ENCODE measurements at places on chromosomes 7 and 10.

DNA sequence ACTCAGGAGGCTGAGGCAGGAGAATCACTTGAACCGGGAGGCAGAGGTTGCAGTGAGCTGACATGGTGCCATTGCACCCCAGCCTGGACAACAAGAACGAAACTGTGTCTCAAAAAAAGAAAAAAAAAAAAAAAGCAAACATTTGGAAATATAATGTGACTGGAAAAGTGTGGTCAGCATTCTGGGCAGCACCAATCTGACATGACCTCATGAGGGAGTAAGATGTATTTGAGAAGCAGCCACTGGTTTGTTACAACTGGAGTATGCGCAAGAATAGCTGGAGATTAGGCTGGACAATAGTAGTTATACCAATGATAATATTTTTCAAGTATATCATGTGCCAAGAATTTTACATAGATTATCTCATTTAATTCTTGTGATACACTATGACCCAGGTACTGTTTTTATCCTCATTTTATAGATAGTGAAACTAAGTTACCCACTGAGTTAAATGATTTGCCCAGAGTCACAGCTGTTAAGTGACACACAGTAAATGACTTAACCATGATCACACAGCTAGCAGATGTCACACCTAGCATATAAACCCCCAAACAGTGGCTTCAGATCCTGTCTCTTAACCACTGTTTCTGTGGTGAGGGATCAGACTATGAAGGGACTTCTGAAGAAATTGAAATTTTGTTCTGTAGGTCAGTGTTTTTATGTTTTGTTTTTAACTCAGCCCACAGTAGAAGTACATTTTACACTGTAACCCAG, 11.1 kb downstream of the MCU start:
- no peak overlapping the region for H3K27ac ChIP-seq
- DNase-seq: no peak
- H3K36me3 ChIP-seq: no peaks in the 10 kb centered on the region
- no peaks in the 10 kb centered on the region for H3K27me3 ChIP-seq
- peaks cover 4% of the 10 kb centered on the region for H3K4me1 ChIP-seq
- H3K4me3 ChIP-seq: no peak overlapping the region

DNA sequence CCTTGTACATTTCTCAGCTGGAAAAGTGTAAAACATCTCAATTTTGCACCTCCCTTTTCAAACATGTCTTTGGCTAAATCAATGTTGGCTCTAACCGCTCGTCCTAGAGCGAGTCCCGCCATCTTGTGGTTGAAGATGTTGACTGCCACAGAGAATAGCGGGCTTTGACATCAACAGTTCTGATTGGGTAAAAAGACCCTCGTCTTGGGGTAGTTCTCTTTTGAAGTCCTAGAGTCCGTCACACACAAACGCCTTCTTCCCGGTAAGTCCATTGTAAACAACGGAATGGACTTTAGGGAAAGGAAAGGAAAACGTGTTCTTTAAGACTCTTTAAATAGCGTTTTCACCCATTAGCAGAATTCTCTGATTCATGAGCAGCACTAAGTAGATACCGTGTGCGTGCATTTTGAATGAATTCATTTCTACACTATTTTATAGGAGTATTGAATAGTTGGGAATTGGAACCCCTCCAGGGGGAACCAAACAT, 452 bp upstream of the RPP30 start:
- peak overlapping the region; percentile 78 for H3K27ac ChIP-seq
- peak overlapping the region; percentile 74 for H3K4me3 ChIP-seq
- H3K36me3 ChIP-seq: peaks cover 14% of the 10 kb centered on the region
- H3K4me1 ChIP-seq: no peaks in the 10 kb centered on the region
- DNase-seq: no peak

DNA sequence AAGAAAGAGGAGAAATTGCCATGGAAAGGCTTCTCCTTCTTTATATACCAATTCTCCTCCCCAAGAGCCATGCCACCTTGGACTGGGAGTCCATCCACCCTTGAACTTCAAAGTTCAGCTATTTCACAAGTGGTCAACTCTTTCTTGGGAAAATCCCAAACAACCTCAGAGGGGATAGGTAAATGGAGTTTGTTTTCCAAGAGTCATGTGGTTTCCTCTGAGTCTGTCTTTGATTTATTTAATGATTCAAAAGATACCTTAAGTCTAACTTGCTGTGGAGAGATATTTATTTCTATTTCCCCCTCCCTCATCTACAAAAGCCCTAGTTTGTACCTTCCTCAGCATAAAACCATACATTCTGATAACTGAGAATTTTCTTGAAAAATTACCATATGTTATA, 758.6 kb upstream of the IGFBP3 start:
- H3K27me3 ChIP-seq: no peaks in the 10 kb centered on the region
- H3K4me3 ChIP-seq: no peak overlapping the region
- DNase-seq: no peak
- H3K4me1 ChIP-seq: no peaks in the 10 kb centered on the region

DNA sequence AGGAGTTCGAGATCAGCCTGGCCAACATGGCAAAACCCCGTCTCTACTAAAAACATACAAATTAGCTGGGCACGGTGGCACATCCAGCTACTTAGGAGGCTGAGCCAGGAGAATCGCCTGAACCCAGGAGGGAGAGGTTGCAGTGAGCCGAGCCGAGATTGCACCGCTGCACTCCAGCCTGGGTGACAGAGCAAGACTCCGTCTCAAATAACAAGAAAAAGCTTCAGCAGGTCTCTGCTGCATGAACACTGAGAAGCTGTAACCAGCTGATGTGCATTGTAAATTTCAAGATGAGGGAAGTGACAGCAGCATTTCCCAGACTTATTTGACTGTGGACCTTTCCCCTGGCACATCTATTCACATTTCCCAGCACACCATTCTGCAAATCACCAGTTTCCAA, 222.0 kb downstream of the CALN1 start:
- no peaks in the 10 kb centered on the region for H3K4me1 ChIP-seq
- no peaks in the 10 kb centered on the region for H3K36me3 ChIP-seq
- no peak overlapping the region for H3K27ac ChIP-seq
- no peak overlapping the region for H3K4me3 ChIP-seq
- no peaks in the 10 kb centered on the region for H3K27me3 ChIP-seq

DNA sequence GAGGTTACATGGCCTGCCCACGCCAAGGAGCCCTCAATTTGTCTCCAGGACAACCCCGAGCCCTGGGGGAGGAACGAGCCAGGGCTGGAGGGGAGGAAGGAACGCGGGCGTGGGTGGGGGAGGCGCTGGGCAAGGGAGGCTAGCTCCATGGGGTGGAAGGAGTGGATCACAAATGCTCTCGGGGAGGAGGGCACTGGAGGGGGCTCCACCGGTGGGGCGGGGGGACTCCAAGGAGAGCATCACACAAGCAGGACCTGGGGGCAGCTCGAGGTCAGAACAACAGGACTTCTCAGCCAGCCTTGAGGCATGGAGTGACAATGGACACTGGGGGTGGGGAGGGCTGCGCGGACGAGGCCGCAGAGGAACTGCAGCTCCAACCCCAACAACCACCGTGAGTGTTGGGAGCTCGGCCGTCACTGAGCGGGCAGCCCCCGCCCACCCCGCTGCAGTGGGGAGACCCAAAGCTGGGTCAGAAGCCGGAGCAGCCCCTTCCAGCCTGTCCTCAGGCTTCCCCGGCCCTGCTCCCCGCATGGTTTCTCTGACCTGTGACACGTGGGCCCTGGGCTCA, 41.1 kb downstream of the STK32C start:
- H3K27ac ChIP-seq: no peak overlapping the region
- H3K27me3 ChIP-seq: no peaks in the 10 kb centered on the region
- H3K4me1 ChIP-seq: peaks cover 16% of the 10 kb centered on the region

GRCh38 chr7:29457141-29457561, 106.5 kb upstream of the PRR15 start:
- H3K36me3 ChIP-seq: no peaks in the 10 kb centered on the region
- DNase-seq: no peak
- no peaks in the 10 kb centered on the region for H3K27me3 ChIP-seq
- no peak overlapping the region for H3K4me3 ChIP-seq
- H3K4me1 ChIP-seq: no peaks in the 10 kb centered on the region

DNA sequence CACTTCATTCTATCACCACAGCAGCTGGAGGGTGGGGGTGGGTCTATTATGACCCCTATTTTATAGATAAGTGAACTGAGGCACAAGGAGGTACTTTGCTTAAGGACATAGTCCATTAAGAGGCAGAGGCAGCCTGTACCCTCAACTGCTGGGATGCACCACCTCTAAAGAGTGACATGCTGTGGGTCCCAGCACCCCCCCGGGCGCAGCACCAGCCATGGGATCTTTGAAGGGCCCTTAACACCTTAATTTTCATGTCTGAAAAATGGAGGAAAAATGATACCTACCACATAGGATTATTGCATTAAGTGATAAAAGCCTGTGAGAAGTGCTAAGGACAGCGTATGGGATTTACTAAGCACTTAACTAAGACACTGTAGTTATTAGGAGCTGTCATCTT, 15.4 kb downstream of the ADCYAP1R1 start:
- no peak overlapping the region for H3K4me3 ChIP-seq
- no peaks in the 10 kb centered on the region for H3K27me3 ChIP-seq
- H3K4me1 ChIP-seq: no peaks in the 10 kb centered on the region
- no peak overlapping the region for H3K27ac ChIP-seq
- DNase-seq: peak; percentile 28
- no peaks in the 10 kb centered on the region for H3K36me3 ChIP-seq

DNA sequence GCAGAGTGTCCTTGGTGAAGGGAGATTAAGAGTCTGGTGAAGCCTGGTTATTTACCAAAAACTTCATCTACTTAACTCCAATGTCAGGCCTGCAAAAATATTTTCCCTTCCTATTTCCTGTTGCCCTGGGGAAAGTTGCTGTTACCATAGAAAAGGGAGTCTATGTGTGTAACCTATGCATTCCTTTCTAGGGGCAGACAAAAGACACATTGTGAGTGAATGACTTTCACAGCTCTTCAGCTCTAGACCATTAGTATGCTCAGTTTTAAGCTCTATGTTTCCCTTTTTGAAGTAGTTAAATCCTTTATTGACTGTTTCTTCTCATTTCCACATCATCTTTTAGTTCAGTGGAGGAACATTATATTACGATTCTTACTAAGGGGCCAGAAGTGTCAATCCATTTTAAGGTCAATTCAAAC, 45.6 kb upstream of the SGCE start:
- no peak overlapping the region for H3K4me3 ChIP-seq
- no peaks in the 10 kb centered on the region for H3K36me3 ChIP-seq
- no peaks in the 10 kb centered on the region for H3K27me3 ChIP-seq
- DNase-seq: no peak
- no peak overlapping the region for H3K27ac ChIP-seq

- no peak overlapping the region for H3K4me3 ChIP-seq
- H3K4me1 ChIP-seq: no peaks in the 10 kb centered on the region
- no peak for DNase-seq
- no peak overlapping the region for H3K27ac ChIP-seq
- peaks cover 3% of the 10 kb centered on the region for H3K27me3 ChIP-seq
These were observed 28.2 kb downstream of the ASNS start for GRCh38 chr7:97844036-97844435.

DNA sequence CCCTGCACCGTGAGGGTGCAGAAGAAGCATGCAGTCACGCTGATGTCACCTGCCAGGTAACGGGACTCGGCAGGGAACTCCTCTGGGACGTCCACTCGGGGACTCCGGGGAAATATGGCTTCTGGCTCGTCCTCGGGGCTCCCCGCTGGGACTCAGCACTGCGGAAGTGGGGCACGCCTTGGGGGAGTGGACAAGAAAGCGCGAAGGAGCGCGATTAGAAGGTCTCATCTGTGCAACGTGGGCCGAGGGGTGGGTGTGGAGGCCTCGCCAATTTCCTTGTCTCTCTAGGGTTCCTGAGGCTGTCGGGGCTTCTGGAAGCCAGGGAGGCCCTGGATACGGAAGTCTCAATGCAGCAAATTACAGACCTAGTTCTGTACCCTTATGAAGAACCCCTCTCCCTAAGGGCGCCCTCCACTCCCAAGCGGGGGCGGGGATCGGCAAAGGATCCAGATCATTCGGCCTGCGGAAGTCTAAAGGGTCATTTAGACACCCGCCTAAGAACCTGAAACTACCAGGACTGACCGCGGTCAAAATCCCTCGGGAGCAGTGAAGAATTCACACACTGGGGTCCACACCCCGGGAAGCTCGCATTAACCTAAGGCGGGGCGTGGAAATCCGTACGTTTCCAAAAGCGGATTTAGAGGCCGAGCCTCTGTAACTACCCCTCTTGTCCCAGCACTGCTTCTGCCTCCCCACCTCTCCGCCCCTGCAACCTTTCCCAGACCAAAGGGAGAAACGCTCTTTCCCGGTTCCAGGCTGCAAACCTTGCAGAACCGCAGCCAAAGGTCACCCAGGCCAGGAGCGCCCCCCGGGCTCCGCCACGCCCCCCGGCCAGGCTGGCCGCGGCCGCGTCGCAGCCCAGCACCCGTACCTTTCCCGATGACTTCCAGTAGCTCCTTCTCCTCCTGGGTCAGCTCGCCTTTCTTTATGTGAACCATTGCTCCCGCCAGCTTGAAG, 640 bp downstream of the ANKMY2 start:
- peaks cover 34% of the 10 kb centered on the region for H3K4me1 ChIP-seq
- DNase-seq: peak; percentile 82
- no peaks in the 10 kb centered on the region for H3K36me3 ChIP-seq
- peak overlapping the region; percentile 95 for H3K27ac ChIP-seq
- no peaks in the 10 kb centered on the region for H3K27me3 ChIP-seq

DNA sequence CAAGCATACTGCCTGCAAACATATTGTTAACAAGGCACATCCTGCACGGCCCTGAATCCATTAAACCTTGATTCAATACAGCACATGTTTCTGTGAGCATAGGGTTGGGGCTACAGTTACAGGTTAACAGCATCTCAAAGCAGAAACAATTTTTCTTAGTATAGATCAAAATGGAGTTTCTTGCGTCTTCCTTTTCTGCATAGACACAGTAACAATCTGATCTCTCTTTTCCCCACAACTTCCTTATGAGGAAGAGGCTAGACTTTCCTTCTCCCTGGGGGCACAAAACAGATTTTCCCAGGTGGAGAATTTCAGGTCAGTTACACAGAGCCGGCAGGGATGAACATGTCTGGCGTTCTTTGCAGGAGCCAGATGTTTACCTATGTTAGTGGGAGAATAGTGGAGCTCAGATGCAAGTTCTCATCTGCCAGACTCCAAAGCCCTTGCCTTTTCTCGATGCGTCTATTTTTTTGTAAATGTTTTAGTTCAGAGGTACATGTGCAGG, 37.5 kb upstream of the PFKFB3 start:
- H3K27me3 ChIP-seq: no peaks in the 10 kb centered on the region
- peaks cover 51% of the 10 kb centered on the region for H3K4me1 ChIP-seq
- no peak overlapping the region for H3K4me3 ChIP-seq
- H3K27ac ChIP-seq: peak overlapping the region; percentile 90

- H3K36me3 ChIP-seq: no peaks in the 10 kb centered on the region
- DNase-seq: no peak
- H3K4me1 ChIP-seq: no peaks in the 10 kb centered on the region
- H3K4me3 ChIP-seq: no peak overlapping the region
- no peaks in the 10 kb centered on the region for H3K27me3 ChIP-seq
These were observed 483.9 kb upstream of the AUTS2 start for GRCh38 chr7:69114374-69114773.

GRCh38 chr10:67666416-67667034, 29.5 kb downstream of the CTNNA3 start:
- H3K36me3 ChIP-seq: no peaks in the 10 kb centered on the region
- H3K27me3 ChIP-seq: no peaks in the 10 kb centered on the region
- H3K4me1 ChIP-seq: peaks cover 3% of the 10 kb centered on the region
- no peak overlapping the region for H3K4me3 ChIP-seq
- DNase-seq: no peak

Measured in sigmoid colon (tissue), 7 donors.